Stimulated activated CD4-positive, alpha-beta T cell treated with anti-CD3 and anti-CD28 coated beads, TNF-alpha, amount 100 ng/mL, for 1 hour (primary cell): ENCODE measurements at places on chromosomes 7 and 10.

DNA sequence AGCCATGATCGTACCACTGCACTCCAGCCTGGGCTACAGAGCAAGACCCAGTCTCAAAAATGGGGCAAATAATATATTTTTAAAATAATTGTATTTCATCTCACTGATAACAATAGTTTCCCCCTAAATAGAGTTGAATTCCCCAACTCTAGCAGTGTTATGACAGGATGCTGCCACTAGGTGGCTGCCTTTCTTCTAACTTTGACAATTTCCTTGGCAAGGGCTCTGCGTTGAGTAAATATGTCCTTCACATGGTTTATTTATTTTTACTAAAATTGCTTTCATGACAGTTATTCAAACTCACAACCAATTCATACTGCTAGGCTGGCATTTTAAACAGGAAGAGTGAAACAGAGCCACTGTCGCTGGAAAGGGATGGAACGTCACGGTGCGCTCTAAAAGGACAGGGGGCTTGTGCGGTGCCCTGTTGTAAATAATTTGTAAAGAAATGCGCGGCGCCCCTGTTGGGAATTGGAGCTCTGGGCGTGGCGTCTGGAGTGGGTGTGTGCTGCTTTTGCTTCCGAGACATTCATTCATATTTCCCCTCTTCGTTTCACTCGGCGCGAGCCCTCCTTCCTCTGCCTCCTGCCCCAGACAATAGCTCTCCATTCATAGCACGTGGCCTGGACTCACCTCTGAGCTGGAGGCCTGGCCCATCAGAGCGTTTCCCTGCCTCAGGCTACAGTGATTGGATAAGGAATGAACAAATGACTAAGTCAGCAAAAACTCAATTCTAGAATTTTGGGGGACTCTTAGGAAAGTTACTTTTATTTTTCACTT lies 20.5 kb upstream of the PITRM1 start:
- DNase-seq = no peak

DNA sequence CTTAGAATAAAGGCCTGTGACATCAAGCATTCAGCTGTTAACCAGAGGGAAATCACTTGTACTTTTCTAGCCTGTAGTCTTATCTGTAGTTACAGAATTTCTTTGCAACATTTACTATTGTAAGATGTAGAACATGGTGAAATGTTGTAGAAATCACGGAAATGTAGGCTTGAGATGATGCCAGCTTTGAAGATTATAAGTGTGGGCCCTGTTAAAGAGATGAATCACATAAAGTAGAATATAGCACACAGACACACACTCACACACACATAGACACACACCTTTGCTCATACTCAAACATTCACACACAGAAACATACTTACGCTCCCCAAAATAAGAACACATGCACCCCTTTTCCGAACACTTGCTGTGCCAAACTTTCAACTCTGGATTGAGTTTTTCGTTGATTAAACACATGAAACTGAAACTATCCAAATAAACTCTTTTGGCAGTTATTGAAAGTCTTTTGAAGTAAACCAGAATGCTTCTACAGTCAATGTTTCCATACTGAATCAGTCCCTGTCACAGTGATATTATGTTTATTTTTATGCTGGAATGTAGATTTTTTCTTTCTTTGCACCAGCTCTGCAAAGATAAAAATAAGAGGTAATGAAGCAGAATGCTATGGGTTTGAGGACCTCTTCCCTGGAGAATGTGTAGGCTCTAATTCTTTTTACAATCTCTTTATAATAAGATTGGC lies 230.3 kb upstream of the MEOX2 start:
- DNase-seq = no peak

- no peak for DNase-seq
Measured at GRCh38 chr7:157253850-157254249, 83.0 kb upstream of the DNAJB6 start.

GRCh38 chr10:1642600-1643160 lies 94.6 kb downstream of the ADARB2 start:
- DNase-seq = no peak

DNA sequence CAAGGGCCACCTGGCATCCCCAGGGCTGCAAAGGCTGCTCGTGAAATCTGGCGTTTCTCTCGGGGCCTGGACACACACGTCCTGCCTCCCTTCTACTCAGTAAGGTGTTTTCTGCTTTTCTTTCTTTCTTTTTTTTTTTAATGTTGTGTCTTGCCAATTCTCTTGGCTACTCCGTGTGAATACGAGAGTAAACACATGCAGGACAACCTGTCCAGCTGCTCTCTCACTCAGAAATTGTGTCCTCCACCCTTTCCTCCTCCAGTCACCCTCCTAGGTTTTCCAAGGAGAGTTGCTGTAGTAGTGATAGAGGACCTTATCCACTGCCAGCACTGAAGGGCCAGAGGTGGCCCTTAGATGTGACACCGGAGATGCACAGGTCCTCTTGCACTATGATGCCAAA lies 858 bp upstream of the TEX36 start:
- no peak for DNase-seq

DNA sequence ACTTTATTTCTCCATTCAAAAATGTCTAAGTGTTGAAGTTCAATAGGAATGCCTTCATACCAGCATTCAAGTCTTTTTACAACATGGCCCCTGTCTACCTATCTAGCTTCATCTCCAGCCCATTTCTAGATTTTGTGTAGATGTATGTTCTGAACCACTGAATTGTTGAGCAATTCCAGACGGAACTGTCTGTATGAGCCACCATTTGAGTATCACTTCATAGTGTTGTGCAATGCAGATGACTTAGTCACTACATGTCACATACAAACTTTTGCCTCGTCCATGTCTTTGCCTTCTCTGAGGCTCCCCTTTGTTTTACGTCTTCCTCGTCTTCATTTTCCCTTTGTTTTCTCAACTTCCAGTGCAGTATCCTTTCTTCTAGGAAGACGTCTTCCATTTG lies 118.1 kb downstream of the INHBA start:
- DNase-seq = no peak

- no peak for DNase-seq
Measured at GRCh38 chr7:57425239-57425944, 24.6 kb upstream of the ZNF716 start.

GRCh38 chr7:46152696-46153095 lies 231.6 kb upstream of the IGFBP3 start:
- DNase-seq = no peak

GRCh38 chr10:113305871-113306270 lies 247.0 kb upstream of the HABP2 start:
- no peak for DNase-seq

DNA sequence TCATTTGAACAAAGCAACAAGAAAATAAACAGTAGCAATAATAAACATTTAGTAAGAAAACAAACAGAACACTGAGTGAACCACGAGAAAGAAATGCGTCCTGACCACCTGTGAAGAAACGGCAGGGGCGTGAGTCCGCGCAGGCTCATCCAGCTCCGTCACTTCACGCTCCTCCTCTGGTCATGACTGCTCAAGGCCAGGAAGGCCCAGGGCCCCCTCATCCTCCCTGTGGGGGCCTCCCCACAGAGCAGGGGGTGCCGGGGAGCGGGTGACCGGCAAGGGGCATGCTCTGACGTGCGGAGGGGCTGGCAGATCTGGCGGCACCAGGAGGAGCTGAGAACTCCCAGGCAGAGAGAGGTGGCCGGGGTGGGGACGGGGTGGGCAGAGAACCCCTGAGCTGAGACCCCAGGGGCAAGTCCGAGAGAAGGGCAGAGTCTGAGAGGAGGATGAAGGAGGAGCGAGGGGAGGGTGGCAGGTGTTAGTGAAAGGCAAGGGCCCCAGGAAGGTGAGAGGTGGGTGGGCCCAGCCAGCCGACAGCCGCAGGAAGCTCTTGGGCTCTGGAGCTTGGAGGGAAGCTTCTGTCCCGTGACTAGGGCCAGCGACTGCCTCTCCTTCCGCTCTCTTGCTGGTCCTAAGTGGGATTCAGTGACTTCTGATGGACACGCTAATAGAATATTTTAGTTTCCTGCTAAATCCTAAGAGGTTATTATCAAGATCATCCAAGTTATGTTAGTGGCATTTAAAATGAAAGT lies 223.9 kb downstream of the TCERG1L start:
- no peak for DNase-seq

DNA sequence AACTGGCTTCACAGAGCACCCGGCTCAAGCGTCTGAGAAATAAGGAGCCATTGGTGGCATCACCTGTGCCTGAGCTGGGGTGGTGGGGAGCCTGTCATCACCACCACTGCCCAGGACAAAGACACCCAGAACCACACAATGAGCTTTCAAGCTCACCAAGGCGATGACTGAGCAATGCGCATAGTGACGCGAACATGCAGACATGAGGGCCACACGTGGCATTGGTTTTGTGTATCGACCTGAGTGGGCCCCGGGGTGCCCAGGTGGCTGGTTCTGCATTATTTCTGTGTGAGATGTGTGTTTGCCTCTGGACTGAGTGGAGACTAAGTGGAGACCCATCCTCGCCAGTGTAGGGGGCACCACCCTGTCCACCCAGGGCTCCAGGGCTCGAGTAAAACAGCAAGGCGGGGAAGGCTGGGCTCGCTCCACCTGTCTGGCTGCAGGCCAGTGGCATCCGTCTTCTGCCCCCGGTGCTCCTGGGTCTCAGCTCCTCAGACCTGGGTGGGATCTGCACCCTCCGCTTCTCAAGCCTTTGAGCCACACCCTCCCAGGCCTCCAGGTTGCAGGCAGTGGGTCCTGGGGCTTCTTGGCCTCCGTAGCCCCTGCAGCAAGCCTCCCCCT lies 92.6 kb downstream of the DIP2C start:
- no peak for DNase-seq

- no peak for DNase-seq
Measured at GRCh38 chr7:127380479-127380878, 12.0 kb downstream of the ZNF800 start.

- no peak for DNase-seq
Measured at GRCh38 chr7:23356726-23357125, 57.6 kb downstream of the MALSU1 start.

GRCh38 chr10:1661416-1661815 lies 75.9 kb downstream of the ADARB2 start:
- no peak for DNase-seq

DNA sequence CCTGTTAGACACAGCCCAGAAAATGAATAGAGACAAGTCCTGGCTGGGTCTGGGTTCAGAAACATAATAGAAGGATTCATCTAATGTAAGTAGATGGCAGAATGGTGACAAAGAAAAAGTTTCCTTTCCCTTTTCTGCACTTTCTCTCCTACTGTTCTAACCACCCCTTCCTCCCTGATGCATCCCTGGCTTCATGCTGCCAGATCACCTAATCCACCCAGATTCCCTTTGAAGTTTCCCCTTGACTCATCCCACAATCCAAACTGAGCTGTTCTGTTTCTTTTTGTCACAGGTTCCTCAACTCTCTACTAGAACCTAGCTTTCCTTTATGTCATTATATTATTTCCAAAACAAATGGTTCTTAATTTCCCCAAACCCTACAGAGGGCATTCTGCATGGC lies 1.1 kb upstream of the MACC1 start:
- no peak for DNase-seq

- no peak for DNase-seq
Measured at GRCh38 chr10:88553116-88553752, 29.9 kb downstream of the RNLS start.

GRCh38 chr7:135828604-135829003 lies 80.0 kb upstream of the FAM180A start:
- no peak for DNase-seq

DNA sequence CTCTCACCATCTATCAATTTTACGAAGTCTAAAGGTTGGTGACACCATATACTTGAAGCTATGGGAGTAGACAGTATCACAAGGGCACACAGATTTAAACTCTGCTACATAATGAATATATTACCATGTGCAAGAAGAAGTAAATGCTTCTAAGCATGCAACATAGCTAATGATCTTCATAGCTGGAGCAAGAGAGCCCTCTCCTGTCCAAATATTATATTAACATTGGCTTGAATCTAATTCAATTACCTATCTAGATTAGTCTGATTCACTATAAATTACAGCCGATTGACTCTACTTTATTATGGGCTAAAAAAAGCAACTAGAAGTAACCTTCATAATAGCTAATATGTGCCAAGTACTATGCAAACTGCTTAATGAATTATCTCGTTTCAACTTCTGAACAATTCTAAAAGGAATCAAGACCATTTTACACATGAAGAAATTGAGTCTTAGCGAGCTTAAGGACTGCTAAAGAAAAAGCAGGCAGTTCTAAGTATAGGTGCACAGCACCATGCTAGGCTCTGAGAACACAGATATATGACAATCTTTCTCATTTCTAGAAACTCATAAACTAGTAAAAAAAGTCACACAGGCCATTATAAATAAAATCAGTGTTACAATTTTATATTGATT lies 21.9 kb downstream of the FRA10AC1 start:
- DNase-seq = no peak

DNA sequence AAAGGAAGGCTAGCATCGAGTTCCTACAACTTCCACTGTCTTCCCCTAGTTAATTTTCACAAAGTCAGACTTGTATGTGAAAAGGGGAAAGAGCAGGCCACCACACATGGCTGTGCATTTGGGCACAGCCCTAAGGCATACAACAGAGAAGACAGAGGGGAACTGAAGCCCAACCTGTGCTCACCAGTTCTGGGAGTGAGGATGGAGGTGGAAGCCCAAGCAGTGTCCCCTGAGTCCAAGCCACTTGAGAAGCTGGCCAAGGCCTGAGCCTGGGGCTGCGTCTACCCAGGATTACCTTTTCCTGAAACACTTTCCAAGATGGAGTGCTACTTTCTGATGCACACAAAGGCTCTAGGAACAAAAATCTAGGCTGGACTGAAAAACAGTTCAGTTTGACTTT lies 20.3 kb downstream of the GPNMB start:
- DNase-seq = no peak

DNA sequence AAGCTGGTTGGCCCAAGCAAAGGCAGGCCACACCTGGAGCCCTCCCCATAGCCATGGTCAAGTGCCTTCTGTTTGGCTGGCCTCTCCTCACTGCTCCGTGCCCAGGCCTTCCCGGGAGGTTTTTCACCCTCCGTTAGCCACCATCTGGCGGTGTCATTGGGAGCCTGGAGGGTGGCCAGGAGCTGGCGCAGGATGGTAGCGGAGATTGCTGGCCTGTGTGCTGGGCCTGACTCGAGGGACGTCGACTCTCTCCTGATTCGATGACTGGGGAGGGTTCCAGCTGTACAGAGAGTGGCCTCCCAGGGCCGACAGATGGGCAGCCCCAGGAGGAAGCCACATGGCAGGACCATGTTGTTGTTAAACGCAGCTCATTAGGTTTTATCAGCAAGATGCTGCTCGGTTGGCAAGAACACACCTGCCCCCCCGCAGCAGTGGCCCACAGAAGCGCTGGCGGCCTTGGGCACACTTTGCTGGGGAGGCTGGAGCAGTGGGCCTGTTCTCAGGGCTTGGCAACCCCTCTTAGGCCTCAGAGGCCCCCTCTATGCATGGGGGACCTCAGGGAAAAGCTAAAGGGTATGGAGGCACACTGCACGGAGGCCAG lies 64.0 kb upstream of the CACUL1 start:
- no peak for DNase-seq

- DNase-seq = no peak
Measured at GRCh38 chr7:84274029-84274638, 79.5 kb upstream of the SEMA3A start.
